IgD-negative memory B cell (primary cell): ENCODE measurements at places on chromosomes 2 and 18. TPM values are rescaled to one million over a fixed set of nuclear protein-coding genes. Genes with fewer than 3 reads are reported as not detected.

Gene TUBB8B
- polyA plus RNA-seq = 0.38 TPM

Gene ADGRF3
- polyA plus RNA-seq = 0.38 TPM

Gene SIGLEC15
- not detected for polyA plus RNA-seq

Gene VWC2L
- not detected for polyA plus RNA-seq

Gene SCN2A
- 0.06 TPM for polyA plus RNA-seq
